ENCODE measurements at places on chromosomes 13 and 19.
A peak's percentile ranks its signal among the peaks of the same experiment; 100 is the strongest.

- DNase-seq, result no peak
Measured at GRCh38 chr19:30857966-30858490, 485.8 kb downstream of the ZNF536 start.

GRCh38 chr13:113403255-113404104 lies 39.5 kb upstream of the GRTP1 start:
- DNase-seq, result no peak

- no peak for DNase-seq
Measured at GRCh38 chr13:44331912-44332851, 41.4 kb upstream of the SERP2 start.

GRCh38 chr13:32376642-32377415 lies 51.1 kb downstream of the N4BP2L1 start:
- DNase-seq, result no peak

- DNase-seq, result no peak
Measured at GRCh38 chr13:37960427-37960826, 90.9 kb upstream of the TRPC4 start.

DNA sequence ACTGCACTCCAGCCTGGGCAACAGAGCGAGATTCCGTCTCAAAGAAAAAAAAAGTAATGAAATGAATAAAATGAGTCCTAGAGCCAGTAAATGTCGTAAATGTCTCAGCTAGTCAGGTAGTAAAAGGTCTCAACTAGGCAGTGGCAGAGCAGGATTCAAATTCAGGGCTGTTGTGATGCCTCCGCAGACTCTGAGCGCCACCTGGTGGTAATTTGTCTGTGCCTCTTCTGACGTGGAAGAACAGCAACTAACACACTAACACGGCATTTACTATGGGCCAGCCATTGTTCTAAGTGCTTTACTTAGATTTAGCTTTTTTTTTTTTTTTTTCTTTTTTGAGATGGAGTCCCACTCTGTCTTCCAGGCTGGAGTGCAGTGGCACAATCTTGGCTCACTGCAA lies 30.2 kb downstream of the CYP2F1 start:
- DNase-seq, result peak; percentile 96

DNA sequence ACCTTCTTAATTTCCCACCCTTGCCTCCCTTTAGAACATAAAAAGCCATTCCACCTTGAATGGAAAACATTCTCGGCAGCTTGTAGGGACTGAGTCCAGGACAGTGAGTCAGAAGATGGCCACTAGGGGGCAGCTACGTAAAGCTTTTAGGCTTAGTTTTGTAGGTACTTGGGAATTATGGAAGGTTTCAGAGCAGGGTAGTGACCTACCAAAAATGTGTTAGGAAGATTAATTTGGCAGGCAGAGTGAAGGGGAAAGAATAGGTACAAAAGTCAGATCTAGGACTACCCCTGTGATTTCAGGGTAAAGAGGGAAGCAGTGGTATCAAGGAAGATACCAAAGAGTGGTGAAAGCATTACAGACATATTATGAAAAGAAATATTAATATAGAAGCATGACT lies 198.4 kb downstream of the NDFIP2 start:
- peak; percentile 80 for DNase-seq

DNA sequence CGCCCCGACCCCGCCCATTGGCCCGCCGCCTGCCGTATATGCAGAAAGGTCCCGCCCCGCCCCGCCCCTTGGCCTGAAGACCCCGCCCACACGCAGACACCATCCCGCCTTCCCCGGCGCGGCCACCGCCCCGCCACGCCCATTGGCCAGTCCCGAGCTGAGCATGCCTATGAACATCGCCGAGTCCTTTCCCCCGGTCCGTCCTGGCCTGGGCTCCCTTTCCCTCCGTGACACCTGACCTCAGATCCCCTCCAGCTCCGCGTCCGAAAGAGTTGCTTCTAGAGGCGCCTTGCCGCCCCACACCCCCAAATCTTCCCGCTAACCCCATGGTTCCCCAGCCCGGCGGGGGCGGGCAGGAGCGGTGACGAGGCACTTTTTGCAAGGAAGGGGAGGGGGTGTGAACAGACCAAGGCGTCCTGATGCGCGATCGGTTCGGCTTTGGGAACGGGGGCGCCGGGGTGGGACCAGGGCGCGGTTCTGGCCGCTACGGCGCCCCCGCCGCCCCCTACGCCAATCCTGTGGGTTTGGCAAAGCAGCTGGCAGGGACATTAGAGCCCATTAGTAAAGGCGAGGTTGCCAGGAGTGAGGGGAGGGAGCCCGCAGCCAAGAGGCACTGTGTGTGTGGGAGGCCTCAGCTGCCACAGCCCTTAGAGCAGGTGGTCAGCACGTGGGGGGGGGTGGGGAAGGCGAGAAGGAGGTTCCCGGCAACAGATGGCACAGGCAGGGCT lies 406 bp upstream of the NUMBL start:
- peak; percentile 95 for DNase-seq

DNA sequence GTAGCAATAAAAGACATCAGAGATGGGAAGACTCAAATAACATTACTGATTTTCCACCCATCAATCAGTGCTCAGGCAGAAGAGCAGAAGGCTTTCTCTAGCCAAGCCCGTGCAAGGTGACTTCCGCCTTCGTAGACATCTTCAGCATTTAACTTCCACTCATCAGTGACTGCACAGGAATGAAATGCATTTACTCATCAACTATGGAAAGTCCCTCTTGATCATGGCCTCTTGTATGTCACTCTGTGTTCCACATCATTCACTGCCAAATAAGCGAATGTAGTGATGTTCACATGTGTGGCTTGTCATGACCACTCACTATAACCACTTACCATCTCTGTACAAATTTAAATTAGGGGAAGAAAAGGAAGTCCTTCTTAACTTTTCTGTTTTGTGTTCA lies 49.4 kb downstream of the SACS start:
- DNase-seq, result peak; percentile 61

DNA sequence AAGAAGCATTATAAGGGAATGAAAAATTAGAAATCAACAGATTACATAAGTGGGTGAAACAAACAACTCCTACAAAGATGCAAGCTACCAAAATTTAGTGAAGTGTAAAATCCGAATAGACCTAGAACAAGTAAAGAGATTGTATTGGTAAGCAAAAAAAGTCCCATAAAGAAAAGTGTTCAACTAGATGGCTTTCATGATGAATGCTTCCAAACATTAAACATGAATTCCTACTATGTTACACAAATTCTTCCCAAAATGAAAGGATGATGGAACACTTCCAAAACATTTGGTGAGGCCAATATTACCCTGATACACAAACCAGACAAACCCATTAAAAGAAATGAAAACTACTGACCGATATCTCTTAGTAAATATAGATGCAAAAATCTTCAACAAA lies 139.0 kb downstream of the GPC5 start:
- no peak for DNase-seq

GRCh38 chr19:1680976-1681375 lies 28.6 kb upstream of the TCF3 start:
- no peak for DNase-seq

DNA sequence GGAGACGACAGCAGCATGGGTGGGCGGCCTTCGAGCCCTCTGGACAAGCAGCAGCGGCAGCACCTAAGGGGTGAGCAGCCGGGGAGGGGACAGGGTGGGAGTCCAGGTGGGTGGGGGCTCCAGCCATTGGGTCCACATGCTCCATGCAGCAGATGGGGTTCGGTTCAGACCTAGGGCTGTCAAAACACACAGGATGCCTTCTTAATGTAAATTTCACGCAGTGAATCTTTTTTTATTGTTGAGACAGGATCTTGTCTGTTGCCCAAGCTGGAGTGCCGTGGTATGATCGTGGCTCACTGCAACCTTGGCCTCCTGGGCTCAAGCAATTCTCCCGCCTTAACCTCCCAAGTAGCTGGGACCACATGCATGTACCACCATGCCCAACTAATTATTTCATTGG lies 15.9 kb downstream of the PGLS start:
- DNase-seq, result no peak

DNA sequence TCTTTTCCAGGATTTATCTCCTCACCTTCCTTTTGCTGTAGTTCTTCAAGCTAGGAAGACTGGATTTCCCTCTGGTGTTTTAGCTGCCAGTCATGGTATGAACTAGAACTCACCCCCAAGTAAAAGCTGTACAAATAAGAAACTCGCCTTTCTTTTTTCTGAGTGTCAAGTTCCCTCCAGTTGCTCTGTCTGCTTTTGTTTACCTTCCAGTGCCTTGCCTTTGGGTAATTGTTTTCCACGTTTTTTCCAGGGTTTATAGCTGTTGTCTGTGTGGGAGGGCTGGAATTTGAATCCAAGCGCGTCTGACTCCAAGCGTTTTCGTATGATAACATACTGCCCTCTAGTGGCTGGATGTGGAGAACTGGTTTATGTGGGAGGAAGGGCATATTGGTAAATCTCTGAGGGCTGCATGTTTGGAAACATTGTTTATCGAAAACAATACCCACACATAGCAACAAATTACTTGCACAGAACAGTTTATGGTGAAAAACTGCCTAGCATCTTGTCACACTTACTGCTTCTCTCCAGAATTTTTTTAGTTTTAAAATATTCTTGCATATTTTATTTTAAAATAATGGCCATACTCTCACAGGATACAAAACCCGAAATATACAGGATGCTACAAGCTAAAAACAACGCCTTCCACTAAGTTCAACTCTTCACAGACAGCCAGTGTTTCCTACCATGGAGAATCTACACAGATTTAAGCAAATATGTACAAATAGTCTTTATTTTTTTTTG lies 19.2 kb downstream of the RCN3 start:
- DNase-seq, result peak; percentile 93

GRCh38 chr19:30154410-30154809 lies 212.4 kb downstream of the URI1 start:
- DNase-seq, result no peak

DNA sequence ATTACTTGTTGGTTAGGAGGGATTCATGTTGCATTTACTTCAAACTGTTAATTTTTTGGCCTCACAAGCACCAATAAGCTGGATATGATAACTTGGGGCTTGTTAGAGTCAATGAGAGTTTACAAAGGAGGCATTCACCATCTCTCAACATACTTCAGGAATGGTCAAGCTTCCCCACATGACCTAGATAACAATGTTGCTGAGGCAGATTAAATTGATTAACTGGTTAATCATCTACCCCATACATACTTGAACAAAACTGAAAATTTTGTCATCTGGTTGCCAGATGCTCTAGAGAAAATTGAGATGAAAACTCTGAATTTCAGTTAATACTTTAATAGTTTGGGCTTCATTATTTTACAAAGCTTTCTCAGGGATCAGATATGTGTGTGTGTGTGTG lies 43.0 kb upstream of the UBL3 start:
- no peak for DNase-seq

DNA sequence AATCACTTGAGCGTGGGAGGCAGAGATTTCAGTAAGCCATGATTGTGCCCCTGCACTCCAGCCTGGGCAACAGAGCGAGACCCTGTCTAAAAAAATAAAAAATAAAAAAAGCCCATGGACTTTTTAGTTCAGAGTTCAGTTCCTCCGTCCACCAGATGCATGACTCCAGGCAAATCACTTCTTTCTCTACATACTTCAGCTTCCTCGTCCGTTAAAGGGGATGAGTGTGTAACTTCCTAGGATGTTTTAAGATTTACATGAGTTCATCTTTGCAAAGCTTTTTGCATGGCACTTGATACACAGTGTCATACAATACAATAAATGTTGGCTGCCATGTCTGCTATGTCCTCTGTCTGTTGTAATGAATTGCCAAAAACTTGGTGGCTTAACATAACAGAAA lies 10.0 kb upstream of the FFAR2 start:
- DNase-seq, result no peak

- no peak for DNase-seq
Measured at GRCh38 chr13:102536196-102536595, 60.6 kb upstream of the TPP2 start.

GRCh38 chr19:32324631-32325285 lies 20.7 kb upstream of the ZNF507 start:
- DNase-seq, result no peak

DNA sequence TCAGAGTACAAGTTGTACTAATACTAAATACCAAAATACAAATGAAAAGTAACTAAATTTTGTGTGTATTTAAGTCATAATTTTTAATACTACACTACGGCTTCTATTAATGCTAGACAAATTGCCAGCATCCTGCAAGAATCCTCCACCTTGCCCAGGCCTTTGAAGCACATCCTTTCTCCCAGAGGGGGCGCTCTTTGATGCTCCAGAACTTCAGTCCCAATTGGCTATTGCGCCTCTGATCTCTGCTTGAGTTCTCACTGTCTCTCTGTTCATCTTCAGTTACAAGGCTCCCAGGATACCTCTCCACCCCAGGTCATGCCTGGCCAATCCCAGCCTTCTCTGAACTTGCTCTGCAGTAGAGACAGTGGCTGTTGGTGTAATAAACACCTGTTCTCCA lies 141.0 kb downstream of the DCLK1 start:
- no peak for DNase-seq

DNA sequence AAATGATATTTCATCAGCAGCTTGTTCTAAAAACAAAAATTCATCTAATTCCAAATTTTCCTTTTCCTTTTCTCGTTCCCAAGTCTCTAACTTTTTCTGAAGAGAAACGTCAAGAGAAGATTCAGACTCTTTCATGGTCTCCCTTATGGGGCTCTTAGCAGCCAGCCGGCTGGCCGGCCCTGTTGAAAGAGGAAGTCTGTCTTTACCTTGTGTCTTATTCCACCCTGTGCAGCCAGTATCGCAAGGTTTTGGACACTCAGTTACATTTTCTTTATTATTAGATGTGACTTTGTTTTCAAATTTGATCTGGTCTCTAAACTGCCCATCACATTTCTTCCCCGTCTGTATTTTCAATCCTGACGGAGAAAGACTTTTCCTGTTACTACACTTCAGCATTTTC lies 142.3 kb downstream of the RNF17 start:
- no peak for DNase-seq

DNA sequence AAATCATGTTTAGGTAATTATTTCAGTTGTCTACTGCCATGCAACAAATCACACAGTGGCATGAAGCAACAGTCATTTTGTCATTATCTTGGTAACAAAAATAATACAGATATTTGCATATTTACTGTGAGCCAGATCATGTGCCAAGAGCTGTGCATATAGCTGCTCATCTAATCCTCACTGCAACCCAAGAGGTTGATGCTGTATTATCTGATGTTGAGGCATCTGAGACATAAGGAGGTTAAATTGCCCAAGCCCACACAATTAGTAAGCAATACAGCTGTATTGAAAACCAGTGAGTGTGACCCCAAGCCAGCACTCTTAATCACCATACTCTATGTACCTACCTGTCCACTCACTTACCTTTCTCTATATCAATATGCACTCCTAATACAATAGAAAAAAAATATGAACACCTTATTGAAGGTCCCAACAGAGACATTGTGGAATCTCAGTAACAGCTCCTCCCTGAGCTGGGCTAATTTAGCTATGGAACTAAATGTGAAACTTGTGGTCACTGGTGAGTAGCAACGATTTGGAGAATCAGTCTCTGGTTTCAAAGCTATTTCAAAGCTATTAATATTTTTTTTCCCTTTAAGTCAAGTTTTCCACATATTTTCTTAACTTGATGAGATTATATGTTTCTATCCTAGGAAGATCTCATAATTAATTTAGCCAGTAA lies 185.2 kb downstream of the KLF12 start:
- no peak for DNase-seq
